SK-MEL-5 (cell line): ENCODE measurements at places on chromosomes 16 and 17. TPM values are rescaled to one million over a fixed set of nuclear protein-coding genes. Genes with fewer than 3 reads are reported as not detected.

The CCDC144A gene
- total RNA-seq, result 0.61 TPM in 1 of 2 replicates, not detected in the other

The ABCA10 gene
- 0.67 and 0.98 TPM in 2 replicates for total RNA-seq

- peak; percentile 79 for DNase-seq
Measured at GRCh38 chr17:65027305-65027704, 29.2 kb downstream of the GNA13 start.

DNA sequence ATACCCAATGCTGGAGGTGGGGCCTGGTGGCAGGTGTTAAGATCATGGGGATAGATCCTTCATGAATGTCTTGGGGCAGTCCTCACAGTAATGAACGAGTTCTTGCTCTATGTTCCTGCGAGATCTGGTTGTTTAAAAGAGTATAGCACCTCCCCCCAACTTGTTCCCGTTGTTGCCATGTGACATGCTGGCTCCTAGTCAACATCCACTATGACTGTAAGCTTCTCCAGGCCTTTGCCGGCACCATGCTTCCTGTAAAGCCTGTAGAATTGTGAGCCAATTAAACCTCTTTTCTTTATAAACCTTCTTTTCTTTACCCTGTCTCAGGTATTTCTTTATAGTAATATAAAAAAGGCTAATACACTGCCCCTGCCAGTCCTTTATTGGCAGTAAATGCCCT, 33.3 kb downstream of the RANBP10 start:
- DNase-seq, result peak; percentile 11

GRCh38 chr17:74786431-74787055, 10.4 kb upstream of the NAT9 start:
- DNase-seq, result no peak

- DNase-seq, result peak; percentile 35
Measured at GRCh38 chr16:180101-180675, at the start of gene HBQ1. Gene HBQ1 (plus strand): TSS chr16:180459. CDS start chr16:180487, 28 bp downstream.

DNA sequence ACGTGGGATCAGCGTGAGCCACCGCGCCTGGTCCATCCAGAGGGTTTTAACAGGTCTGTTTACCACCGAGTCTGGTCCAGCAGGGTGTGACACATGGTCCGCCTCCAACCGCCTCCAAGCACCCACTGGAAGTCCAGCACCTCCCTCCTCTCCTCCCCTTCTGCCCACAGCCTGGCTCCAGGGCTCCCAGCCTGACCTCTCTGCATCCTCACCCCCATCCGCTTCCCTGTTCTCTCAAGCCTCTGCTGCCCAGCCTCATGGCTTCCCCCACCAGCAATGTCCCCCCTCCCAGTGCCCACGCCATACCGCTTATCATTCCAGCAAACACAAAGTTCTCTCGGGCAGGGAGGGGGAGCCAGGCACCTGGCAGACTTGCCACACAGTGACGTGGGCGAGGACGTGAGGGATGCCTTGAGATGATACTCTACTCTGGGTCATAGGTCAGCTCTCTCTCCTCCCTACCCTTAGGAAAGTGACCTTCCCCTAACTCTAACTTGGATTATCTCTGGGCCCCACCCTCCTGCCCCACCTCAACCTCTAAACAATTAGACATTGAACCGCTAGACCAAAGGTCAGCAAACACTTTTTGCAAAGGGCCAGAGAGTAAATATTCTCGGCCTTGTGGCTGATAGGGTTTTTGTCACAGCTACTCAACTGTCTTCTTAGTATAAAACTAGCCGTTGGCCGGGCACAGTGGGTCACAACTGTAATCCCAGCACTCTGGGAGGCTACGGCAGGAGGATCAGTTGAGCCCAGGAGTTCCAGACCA, 23.1 kb downstream of the CDC42EP4 start:
- DNase-seq, result no peak

GRCh38 chr17:79473876-79474440, 136.9 kb downstream of the RBFOX3 start:
- no peak for DNase-seq

- no peak for DNase-seq
Measured at GRCh38 chr16:57791195-57791892, 10.9 kb downstream of the KIFC3 start.

DNA sequence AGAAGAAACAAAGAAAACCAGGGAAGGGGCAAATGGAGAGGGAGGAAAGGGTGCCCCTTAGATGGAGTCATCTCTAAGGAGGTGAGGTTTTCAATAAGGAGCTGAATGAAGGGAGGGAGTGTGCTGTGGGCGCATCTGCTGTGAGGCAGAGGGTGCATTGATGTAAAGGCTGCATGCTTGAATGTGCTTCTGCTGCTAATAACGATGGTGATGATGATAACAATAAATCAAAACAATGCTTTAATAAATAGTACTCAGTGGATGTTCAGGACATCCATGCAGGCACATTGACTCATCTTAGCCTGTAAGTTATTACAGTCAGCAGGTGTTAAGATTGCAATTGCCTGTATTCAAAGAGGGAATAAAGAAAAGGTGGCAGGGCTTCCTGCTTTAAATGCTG, 87.8 kb downstream of the SHISA6 start:
- DNase-seq, result no peak

GRCh38 chr16:743794-744500, 3.1 kb upstream of the CIAO3 start:
- no peak for DNase-seq
